Stimulated activated CD8-positive, alpha-beta memory T cell treated with anti-CD3 and anti-CD28 coated beads, Interleukin-4, amount 100 ng/mL, for 4 hours (primary cell): ENCODE measurements at places on chromosomes 7 and 10.

- DNase-seq: no peak
These were observed 646 bp downstream of the SGCE start for GRCh38 chr7:94655126-94655847.

DNA sequence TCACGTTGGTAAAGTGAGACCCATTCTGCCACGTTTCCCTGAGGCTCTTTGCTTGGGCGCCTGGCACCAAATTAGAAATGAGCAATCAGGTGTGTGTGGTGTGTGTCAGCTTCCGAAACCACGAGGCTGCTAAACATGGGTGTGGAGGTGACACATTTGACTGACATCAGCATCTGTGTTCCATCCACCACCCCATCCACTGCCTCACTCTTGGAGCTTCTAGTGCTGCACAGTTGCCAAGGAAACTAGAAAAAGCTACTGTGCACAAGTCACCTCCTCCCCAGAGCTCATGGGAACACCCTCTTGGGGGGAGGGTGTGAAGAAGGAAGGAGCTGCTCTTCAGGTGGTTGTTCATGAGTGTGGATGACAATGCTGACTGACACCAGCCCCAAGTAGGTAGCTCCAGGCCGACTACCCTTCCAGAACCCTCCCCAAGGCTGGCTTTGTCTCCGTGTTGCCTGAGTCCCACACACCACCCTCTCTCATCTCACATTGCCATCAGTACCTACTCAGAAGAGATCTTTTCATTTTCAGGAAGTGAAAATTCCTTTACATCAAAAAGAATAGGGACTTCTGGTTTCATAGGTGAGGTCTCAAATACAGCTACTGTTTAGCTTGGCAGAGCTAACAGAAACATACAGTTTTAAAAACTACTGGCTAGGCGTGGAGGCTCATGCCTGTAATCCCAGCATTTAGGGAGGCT lies 152.2 kb downstream of the TMEM178B start:
- DNase-seq: no peak

DNA sequence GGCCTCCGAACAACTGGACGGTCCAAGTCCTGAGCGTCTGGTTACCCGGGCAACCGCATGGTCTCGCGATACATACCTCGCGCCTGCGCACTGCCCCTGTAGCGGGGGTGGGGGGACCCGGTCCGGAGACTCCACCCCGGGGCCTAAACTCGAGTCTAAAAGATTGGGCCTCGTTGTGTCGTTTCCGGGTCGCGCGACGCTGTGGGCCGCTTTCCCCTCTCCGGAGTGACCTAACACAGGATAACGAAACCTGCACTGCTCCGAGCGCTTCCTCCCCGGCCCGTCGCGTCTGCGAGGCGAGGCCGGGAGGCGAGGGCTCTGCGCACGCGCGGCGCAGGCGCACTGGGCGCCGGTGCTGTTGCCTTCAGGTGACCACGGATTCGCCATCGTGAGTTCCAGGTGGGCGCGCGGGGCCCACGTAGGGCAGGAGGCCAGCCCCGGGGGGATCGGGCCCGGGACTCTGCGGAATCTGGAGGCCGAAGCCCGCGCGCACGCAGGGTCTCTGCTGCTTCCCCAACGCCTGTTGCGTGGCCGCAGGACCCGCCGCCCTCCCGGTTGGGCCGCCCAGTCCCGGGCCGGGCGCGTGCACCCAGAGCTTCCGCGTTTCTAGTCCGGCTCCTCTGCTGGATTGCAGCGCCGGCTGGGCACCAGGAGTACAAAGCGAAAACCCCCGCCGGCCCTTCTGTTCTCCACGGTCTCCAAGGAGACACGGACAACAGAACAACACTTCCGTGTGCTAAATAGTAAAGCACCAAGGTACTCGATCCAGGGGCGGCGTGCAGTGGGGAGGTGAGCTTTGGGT lies at the start of gene RPP38:
Gene RPP38, plus strand, starts transcription at position 345 of the 802 bp plus-strand sequence. CDS start 5,960 bp downstream, outside the sequence.
- peak; percentile 92 for DNase-seq

GRCh38 chr10:92790440-92790839 lies 57.9 kb upstream of the EXOC6 start:
- DNase-seq: no peak

DNA sequence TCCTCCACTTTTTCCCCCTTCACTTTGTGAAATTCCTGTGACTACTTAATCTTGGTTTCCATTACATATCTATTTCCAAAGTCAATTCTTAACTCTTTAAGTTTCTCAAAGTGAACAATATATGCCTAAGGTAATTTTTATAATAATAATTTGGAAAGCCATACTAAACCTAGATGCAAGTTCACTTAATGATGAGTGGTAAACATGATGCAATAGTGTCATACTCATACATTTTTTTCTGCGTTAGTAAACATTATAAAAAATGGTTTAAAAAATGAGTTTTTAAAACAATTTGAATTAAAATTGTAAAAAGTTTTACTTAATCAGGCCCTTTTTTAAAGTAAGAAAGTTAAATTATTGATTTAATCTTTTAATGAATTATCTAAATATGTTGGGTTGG lies 659.4 kb upstream of the FZD8 start:
- DNase-seq: no peak

DNA sequence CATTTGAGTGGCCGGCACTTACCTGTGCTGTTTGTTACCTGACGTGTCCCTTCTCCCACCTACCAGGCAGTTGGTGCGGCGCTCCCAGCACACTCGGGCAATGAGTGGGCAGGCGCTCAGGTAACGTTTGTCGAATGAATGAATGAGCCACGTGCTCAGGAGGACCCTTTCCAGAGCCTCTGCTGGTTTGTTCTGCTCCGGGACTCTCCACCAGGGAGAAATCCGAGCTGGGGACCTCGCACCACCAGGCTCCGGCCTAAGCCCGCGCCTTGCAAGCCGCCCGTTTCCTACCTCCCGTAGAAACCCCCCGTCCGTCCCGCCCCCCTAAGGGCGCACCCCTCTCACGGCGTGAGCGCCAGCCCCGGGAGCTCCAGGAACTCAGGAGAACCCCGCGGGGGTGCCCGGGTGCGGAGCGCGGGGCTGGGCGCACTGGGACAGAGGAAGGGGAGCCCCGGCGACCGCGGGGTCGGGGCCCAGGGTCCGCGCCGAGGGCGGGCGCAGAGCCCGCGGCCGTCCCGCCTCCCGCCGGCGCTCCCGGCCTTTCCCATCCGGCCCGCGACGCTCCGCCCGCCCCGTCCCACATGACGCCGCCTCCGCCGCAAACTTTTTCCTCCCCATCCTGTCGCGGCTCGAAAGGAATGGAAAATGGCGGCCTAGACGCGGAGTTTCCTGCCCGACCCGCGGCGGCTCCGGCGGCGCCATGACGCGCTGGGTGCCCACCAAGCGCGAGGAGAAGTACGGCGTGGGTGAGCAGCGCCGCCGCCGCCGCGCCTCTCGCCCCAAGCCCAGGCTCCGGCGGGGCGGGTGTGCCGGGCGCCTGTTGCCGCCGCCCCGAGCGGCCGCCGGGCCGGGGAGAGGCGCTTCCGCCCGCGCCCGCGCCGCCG lies at the start of gene DOCK1:
Gene DOCK1, plus strand, starts transcription at position 611 of the 884 bp plus-strand sequence. Its CDS starts 90 bp downstream, at position 701.
- no peak for DNase-seq

DNA sequence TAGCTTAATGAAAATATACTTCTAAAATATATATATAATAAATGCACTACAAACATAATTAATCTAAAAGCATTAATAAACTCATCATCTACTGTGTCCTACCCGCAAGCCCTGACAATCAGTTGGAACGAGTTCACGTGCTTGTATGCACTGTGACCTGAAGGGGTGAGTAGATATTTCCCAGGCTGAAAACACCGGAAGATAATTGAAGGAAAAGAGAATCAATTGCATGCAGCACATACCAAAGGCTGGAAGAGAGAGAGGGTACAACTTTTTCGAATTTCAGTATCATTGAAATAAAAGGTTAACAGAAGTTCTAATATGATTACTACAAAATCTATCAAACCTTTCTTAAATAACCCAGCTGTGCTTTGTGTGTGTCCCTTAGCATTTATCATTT lies 94.6 kb downstream of the SEMA3C start:
- DNase-seq: no peak
